Activated CD4-positive, alpha-beta T cell treated with anti-CD3 and anti-CD28 coated beads, Interleukin-2, Interleukin-4, amounts not matched to agents 100 ng/mL and 50 ng/mL, durations not matched to agents 16 hours and 8 hours (primary cell): ENCODE measurements at places on chromosomes 1 and 21.
A peak's percentile ranks its signal among the peaks of the same experiment; 100 is the strongest.

GRCh38 chr1:170131450-170131849 is 14.3 kb upstream of the NTMT2 start:
- no peak for DNase-seq

- DNase-seq, result no peak
These were observed 620.8 kb downstream of the MATN1 start for GRCh38 chr1:30102605-30103004.

DNA sequence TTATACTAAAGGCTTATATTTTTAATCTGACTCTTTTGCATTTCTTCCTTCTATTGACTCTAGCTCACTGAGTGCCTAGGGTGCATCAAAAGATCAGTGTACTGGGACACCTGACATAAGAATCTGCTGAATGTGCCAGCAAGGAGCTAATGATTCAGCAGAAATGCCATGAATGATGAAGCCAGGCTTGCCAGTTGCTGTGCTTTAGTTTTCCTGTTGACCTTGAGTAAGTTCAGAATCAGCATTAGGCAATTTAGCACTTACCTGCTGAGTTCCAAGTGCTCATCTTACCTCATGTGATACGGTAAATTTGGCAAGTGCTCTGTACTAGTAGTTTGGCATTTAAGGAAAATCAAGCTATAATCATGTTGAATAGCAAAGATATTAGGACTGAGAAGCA is 523.2 kb upstream of the B3GALT2 start:
- DNase-seq, result no peak

- no peak for DNase-seq
These were observed 33.5 kb upstream of the CLDN14 start for GRCh38 chr21:36513430-36513829.

DNA sequence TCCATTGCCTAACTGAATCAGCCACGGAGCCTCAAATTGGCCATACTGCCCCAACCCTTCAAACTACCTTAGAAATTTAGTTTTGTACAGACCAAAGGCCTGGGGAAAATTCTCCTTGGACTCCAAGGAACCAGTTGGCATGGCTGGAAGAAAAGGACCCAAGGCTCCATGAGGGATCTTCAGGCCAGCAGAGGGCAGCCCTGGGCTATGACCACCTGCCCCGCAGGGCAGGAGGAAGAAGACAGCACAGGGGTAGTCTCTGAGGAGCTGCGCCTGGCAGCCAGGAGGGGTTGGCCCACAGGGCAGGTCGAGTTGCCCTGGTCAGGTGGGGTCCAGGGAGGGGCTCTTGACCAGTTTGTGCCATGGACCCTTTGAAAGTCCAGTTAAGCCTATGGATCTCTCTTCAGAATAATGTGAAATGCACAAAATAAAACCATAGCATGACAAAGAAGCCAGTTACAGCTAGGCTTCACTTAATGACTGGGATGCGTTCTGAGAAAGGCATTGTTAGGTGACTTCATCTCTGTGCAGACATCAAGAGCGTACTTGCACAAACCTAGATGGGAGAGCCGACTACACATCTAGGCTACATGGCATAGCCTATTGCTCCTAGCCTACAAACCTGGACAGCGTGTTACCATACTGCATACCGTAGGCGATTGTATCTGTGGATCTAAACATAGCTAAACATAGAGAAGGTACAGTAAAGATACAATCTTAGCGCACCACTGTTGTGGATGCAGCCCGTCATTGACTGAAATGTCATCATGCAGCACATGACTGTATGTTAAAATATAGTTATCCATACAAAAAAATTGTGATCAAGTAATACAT is 26.1 kb downstream of the CACNA1S start:
- peak; percentile 17 for DNase-seq

GRCh38 chr1:190578017-190578416 is 100.4 kb upstream of the BRINP3 start:
- no peak for DNase-seq

DNA sequence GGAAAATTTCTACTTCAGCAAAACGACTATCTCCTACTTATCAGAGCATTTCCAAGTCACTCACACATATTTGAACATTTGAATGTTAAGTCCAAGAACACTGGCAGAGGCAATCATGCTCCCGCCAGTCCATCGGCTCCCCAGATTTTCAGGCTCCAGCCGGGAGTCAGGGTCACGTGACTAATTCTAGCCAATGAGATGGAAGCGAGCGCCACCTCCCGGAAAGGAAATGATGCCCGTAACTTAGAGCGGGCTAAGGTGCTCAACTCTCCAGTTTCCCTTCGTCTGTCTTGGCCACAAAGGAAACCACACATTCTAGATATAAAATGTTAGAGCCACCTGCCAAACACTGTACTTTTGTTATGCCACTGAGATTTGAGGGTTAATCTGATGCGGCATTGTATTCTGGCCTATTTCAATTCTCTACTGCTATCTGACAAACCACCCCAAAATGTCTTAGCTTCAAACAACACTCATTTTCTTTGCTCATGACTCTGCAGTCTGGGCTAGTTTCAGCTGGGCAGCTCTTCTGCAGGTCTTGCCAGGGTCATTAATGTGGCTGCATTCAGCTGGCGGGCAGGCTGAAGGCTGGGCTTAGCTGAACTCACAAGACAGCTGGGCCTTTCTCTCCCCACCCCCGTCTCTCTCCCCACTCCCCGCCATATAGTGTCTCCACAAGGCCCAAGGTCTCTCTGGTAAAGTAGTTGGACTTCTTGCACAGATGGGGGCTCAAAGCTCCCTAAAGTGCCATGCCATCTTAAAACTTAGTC is 16.5 kb upstream of the LHX4 start:
- peak; percentile 81 for DNase-seq

DNA sequence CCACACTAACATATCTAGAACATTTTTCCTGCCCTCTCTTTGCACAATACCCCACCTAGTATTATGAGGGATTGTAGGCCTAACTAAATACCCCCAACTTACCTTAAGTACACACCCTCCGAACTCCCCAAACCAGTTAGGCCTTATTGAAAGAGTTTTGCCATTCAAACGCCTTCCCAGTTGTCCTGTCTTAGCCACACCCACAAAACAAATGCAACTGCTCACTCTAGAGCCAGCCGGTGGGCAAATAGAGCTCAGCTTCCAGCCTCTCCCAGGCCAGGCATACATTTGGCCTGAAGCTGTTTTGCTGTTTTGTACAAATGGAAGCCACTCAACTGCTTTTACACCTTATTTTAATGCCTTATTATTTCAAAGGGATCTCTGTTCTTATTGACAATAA is 224.2 kb upstream of the RUNX1 start:
- no peak for DNase-seq

DNA sequence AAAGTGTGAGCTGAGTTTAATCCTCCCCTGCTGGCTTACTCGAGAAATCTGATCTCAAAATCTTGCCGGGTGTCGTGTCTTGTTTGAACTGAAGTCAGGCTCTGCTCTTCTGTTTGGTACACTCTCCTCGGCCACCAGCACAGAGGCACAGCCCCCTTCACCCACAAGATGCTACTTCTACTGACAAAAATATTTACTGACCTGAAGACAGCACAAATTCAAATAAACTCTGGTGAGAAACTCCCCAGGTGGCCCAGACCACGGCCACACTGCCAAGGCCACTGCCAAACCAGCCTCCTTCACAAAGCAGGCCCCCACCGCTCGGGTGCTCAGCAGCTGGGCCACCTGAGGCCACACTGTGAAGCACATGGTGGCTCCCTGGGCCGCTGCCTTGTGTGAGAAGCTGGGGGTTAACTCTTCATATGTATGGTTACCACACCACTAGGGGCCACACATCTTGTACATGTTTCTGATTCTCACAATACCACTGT is 80.6 kb downstream of the TGFBR3 start:
- DNase-seq, result peak; percentile 13

DNA sequence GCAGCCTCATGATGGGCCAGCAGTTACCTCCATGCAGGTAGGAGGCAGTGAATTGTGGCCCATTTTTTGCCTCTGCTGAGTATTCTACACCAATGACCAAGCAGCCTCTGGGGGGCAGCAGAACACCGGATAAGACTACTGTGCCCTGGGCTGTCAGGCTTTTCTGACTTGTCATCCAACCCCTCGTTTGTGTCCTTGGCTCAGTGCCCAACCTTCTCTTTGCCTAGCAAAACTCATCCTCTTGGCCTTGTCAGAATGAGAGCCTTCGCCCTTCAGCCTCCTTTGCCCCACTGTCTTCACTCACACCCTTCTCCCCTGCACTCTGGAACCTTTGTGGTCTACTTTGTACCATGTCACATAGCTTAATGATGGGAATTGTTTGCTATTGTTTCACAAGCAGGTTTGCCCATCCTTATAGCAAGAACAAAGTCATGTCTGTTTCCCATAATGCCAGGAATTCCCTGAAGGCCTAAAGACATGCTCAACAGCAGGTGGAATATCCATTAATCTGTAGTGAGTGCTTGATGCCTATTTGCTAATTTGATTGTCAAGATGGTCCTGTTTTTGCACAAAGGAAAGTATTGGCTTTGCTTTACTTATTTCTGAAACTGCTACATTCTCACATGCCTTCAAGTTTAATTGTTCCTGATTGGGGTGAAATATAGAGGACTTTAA is 255.9 kb downstream of the HHAT start:
- peak; percentile 72 for DNase-seq

DNA sequence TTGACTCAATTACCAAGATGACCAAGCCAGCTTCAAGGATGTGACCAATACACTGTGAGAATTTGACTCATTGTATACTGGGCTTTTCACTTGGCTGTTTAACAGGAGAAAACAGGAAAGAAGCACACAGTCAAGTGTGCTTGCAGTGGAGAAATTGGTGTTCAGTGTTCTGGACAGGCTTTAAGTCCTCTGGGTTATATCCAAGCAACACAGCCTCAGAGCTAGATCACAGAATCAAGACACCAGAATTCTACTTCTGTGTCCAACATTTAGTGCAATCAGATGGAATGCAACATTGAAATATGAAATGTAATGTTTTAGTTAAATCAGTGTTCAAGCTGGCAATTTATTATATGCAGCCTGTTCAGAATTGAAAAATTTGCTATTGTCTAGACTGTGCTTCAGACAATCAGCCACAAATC is 694.4 kb downstream of the LTN1 start:
- DNase-seq, result no peak

GRCh38 chr1:78280626-78281025 is 210.1 kb upstream of the PTGFR start:
- no peak for DNase-seq

- no peak for DNase-seq
These were observed 57.3 kb upstream of the SSBP3 start for GRCh38 chr1:54463259-54464030.

DNA sequence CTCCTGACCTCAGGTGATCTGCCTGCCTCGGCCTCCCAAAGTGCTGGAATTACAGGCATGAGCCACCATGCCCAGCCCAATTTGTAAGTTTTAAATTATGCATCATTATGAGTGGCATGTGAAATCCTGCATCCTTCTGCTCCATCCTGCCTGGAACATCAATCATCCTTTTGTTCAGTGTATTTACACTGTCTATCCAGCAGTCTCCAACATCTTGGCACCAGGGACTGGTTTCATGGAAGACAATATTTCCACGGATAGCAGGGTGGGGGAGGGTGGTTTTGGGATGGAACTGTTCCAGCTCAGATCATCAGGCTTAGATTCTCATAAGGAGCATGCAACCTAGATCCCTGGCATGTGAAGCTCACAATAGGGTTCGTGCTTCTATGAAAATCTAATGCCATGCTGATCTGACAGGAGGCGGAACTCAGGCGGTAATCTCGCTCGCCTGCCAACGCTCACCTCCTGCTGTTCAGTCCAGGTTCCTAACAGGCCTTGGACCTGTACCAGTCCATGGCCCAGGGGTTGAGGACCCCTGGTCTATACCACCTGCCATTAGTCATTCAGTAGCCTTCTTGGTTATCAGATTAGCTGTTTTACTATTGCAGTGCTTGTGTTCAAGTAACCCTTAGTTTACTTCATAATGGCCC is 22.2 kb upstream of the TCEA3 start:
- DNase-seq, result no peak

DNA sequence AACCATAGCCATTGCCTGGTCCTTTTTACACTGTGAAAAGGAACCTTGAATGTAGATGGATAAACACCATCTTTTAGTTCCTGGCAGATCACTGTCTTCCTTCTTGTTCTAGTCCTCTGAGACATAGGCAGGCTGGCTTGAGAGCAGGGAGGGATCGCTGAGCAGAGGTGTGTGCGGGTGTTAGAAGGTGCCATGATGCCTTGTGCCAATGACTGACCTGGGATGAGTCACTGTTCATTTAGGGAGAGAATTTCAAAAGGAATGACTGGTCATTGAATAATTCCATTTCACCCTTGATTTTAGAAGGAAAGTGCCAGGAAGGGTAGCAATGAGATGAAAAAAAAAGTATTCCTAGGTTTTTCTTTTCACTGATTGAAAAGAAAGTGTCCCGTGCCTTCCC is 383.9 kb downstream of the KIF26B start:
- no peak for DNase-seq

DNA sequence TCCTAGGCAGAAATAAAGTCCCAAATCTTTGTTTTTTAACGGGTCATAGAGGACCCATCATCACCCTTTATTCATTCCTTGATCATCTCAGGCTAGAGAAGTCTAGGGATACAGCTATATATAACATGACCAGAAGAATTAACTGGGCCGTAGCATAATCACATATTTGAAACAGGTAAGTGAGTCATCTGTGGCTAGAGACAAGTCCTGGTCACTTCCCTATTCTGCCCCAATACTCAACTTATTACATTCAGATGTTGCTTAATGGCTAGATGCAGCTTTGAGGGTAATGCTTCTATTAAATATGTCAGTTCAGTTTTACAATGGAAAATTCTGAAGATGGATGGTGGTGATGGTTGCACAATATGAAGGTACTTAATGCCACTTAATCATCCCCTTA is 47.0 kb downstream of the EXO1 start:
- no peak for DNase-seq

DNA sequence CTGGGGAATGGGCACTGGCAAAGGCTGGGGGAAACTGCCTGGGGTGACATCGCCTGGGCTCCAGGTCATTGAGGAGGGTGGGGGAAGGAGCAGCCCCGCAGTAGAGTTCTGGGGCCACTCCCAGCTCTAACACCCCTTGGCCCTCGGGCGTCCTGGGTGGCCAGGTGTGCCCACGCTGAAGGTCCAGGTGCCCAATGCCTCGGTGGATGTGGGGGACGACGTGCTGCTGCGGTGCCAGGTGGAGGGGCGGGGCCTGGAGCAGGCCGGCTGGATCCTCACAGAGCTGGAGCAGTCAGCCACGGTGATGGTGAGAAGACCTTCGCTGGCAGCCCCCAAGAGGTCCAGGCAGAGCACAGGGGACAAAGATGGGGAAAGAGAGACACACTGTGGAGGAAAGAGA is 7.7 kb downstream of the NTRK1 start:
- no peak for DNase-seq

DNA sequence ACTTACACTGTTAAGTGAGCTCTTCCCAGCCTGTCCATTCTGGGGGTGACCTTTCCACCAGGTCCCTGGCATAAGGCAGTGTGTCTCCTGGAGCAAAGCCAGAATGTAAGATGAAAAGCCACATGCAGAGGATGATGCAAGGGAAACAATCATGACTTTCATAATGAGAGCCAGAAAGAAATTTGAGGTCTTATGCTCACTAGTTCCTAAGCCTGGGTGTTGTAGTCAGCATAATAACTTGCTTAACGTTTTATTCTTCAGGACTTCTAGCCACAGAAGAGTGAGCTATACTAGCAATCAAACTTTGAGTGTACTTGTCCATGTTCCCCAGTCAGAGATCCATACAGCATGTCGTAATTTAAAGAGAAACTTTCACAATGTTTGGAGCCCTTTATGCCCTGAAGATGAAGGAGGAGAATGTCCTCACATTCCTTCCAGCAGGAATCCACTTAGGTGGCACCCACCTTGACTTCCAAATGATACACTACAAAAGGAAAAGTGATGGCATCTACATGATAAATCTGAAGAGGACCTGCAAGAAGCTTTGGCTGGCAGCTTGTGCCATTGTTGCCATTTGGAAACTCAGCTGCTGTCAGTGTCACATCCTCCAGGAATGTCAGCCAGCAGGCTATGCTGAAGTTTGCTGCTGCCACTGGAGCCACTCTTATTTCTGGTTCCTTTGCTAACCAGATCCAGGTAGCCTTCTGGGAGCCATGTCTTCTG is 60.5 kb upstream of the FOXD3 start:
- no peak for DNase-seq
